ENCODE measurements at places on chromosomes 16 and 17. TPM values are rescaled to one million over a fixed set of nuclear protein-coding genes. Genes with fewer than 3 reads are reported as not detected.

PIK3R6 gene
- 0.16 TPM for total RNA-seq

UTS2R gene
- total RNA-seq = not detected

THOC6 gene
- total RNA-seq = 16.3 TPM

MAPK8IP3 gene
- 45.8 TPM for total RNA-seq

GCGR gene
- not detected for total RNA-seq

GRCh38 chr16:65704866-65705265 is 583.0 kb upstream of the CDH11 start:
- DNase-seq = no peak

GRCh38 chr17:65139101-65139764 is 2.1 kb downstream of the RGS9 start:
- DNase-seq = no peak

DNA sequence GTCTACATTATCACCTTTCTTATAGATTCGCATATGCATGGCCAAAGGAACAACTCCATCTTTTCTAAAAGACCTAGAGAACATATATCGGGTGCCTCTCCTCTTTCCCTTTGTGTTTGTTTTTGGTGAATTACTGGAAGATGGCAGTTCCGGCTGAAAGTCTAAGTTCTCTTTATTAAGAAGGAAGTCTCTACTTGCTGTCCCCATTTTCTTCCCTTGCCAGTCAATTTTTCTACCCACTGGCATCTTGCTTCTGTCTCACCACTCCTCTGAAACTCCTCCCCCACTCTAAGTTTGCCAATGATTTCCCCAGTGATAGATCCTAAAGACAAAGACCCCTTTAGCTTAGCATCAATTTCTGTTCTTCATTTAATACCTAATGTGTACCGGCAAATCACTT is 93.9 kb upstream of the CORO6 start:
- DNase-seq = no peak

DNA sequence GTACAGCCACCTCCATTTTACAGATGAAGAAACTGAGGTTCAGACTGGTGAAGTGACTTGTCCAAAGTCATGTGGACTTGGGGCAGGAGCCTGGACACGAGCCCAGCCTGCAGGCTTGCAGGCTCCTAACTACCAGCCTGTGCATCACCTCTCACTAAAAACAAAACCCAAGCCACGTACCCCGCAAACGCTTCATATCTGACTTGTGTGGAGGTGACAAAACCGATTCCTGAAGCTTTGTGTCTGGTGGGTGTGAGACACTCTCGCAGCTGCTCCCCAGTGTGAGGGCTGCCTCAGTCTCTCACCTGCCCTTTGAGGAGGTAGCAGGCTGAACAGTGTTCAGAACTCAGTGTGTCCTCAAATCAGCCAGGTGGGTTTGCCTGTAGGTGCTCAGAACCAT is 8.4 kb downstream of the HNF1B start:
- no peak for DNase-seq

DNA sequence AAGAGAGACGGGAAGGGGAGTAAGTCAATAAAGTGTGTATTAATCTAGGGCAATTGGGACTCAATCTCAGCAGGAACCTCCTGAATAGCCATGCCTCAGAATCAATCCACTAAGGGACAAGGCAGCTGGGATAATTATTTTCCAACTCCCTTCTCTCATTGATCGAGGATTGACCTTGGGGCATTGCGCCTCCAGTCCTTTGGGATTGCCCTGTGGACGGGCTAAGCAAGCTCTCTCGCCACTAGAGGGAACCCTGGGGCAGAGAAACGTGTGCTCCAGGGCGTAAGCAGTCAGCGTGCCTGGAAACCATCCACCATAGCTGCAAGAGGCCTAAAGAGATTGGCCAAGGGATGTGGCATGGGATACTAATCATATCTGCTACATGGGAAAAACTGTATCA is 53.9 kb upstream of the ERCC4 start:
- peak; percentile 92 for DNase-seq

- no peak for DNase-seq
These were observed 40.1 kb downstream of the SCNN1B start for GRCh38 chr16:23342083-23342640.

GRCh38 chr17:77454242-77455095 is 313.7 kb downstream of the SEC14L1 start:
- DNase-seq = no peak
